Dorsolateral prefrontal cortex (tissue), 122 donors: ENCODE measurements at places on chromosomes 16 and 17.

DNA sequence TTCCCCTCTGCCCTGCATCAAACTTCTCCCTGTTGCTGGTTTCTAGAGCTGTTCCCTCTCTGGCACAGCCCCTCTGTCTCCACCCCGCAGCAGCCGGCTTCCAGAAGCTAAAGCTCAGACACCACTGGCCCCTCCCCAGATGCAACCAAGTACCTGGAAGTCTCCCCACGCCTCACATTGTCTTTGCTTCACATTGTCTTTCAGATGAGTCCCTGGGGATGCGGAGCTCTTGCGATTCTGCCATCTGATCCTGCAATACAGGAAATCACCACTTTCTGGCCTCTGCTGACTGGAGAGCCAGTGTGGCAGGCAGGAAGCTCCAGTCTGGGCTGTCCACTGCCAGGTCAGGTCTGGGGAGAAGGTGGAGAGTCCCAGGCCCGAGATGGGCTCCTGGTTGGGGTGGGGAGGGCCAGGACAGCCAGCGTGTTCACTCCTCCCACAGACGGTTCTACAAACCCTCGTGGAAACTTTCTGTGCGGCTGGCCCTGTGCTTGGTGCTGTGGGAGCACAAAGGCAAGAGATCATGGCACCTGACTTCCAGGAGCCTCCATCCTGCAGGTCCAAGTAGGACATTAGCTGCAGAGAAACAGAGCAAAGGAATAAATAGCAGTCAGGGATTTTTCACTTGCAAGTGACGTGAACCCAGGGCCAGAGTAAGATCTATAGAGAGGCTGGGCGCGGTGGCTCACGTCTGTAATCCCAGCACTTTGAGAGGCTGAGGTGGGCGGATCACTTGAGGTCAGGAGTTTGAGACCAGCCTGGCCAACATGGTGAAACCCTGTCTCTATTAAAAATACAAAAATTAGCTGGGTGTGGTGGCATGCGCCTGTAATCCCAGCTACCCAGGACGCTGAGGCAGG lies 47.9 kb upstream of the MAP3K14 start:
- peak; percentile 14 for DNase-seq

DNA sequence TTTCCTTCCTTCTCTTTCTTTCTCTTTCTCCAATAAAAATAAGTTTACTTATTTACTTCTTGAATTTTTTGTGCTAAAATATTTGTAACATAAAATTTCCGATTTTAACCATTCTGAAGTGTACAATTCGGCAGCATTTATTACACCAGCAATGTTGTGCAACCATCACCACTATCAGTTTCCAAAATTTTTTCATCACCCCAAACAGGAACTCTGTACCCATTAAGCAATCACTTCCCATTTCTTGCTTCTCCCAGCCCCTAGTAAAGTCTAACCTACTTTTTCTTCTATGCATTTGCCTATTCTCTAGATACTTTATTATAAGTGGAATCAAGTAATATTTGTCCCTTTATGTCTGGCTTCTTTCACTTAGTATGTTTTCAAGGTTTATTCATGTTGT lies 2.5 kb upstream of the HP start:
- DNase-seq = no peak

DNA sequence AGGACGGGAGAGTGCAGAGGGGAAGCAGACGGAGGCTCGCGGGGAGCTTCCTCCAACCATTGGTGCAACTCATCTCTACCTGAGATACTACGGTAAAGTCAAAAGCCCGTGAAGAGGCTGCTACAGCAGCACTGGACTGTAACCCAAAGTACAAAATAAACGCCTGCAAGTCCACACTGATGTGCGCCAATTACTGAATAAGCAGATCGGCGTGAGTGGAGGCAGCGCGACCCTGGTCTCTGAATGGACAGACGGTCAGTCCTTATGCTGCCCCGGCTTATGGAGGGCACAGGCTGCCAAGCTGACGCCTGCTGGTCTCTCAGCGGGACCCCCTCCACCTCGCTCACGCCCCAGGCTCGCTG lies 58.5 kb downstream of the LMF1 start:
- no peak for DNase-seq

GRCh38 chr17:77677630-77678029 lies 280.9 kb upstream of the TNRC6C start:
- DNase-seq = no peak

- DNase-seq = no peak
Observed at GRCh38 chr16:69465083-69465721, 40.8 kb downstream of the CYB5B start.

DNA sequence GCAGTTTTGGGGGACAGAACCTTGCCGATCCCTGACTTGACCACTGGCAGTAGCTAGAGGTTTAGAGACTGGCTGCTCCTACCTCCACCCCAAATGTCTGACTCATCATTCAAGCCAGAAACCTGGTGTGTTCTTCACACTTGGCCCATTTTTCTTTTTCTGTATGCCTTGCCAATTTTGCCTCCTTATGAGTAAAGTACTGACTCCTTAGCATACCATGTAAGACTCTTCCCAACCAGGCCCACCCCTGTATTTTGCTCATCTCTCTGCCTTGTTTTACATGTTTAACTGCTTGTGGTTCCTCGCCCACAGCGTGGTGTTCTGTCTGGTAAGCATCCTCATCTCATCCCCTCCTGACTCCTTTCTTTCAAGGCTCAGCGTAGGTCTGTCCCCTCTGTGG lies 37.9 kb downstream of the NUP88 start:
- no peak for DNase-seq

GRCh38 chr17:68840073-68840472 lies 115.1 kb downstream of the ABCA8 start:
- DNase-seq = no peak

DNA sequence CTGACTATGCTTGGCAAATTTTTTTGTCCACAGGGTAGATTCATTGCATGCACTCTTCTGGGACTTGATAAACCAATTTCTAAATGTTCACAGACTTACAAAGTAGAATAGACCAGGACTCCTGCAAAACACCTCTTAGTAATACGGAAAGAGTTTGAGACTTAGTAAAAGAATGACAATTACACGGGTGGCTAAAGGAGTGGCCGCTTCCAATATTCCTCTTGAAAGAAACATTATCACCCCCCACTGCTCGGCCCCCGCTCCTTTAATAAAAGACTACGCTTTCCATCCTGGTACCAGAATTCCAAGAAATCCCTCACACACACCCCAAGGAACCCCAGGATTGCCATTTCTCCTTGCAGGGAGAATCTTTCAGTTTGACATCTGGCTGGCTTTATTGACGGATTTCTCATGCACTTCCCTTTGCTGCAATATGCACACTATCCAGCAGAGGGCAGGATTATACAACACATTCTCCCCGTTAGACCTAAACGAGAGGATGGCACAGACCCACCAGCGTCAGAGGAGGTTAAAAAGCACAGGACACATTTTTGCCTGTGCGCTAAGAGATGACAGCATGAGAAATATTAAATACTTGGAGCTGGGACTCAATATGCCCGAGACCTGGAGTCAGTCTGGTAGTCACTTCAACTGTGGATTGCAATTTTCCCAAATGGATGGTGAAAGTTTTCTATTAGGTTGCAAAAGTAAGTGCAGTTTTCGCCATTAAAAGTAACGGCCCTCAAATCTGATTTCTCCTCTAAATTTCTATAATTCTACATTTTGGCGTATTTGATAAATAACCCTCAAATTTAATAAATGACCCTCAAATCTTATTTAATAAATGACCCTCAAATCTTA lies 46.6 kb upstream of the NUDT7 start:
- no peak for DNase-seq

- DNase-seq = no peak
Observed at GRCh38 chr16:82384949-82385348, 214.9 kb upstream of the MPHOSPH6 start.

DNA sequence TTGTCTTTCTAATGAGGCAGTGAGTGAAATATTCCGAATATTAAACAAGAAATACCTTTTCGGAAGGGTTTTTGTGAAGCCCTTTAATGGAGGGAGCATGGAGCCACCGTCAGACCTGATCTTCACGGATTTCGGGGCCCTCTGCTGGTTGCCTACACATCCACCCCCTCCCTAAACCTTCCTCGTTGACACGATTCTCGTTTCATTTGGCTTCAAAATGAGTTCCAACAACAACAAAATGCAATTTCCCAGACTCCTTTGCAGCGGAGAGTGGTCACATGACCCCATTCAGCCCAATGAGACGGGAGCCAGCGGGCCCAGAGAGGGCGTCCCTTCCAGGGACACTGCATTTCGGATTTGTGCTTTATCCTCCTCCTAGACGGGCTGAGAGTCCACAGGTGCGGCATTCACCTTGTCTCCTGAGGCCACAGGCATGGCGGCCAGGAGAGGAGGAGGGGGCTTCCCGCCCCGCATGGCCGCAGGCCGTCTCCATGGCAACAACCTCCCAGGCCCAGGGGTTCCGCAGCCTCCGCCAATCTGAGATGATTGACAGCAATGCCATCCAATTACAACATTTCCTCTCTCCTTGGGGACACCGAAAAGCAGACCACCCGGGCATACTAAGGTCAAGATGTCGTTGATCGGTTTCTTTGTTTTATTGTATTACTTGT lies 259.8 kb downstream of the C16orf95 start:
- no peak for DNase-seq

GRCh38 chr16:27486760-27487159 lies 63.0 kb downstream of the GTF3C1 start:
- no peak for DNase-seq

- DNase-seq = no peak
Observed at GRCh38 chr17:917391-917811, 62.2 kb downstream of the NXN start.

GRCh38 chr16:19704321-19705145 lies 13.5 kb downstream of the KNOP1 start:
- no peak for DNase-seq

GRCh38 chr17:74738051-74738996 lies 1.3 kb downstream of the RAB37 start:
- DNase-seq = no peak

- no peak for DNase-seq
Observed at GRCh38 chr17:42288803-42289610, 709 bp downstream of the STAT5A start.

- DNase-seq = no peak
Observed at GRCh38 chr16:50501986-50502615, 46.1 kb upstream of the NKD1 start.

DNA sequence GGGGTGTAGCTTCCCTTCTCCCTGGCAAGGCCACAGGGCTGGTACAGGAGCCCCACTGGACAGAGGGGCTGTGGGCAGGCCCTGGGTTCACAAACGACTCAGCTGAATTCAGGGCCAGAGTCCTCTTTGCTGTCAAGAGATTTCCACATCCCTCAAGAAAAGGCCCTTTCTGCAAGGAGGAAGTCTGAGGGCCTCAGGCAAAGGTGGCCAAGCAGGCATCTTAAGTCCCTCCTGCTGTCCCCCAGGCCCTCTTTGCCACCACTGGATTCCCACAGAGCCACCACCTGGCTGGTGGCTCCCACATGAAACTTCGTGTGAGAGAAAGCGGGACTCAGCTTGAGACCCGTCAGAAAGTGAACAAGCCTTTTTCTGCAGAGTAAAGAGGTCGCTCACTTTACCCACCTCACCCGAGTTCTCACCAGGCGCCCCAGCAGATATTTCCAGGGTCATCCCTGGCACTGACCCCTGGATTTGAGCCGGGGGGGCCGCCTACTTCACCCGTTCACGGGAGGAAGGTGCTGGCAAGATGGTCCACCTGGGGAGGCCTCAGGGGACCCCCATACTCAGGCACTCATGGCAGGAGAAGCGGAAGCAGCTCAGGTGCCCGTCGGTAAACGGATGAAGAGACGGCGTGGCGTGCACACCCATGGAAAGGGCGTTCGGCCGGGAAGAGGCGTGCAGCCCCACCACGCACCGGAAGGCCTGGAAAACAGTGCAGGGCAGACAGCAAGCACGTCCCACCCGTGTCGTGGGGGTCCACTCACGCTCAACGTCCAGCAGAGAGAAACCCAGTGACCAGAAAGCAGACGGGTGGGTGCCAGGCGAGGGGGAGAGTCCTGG lies 3.6 kb downstream of the RNF166 start:
- DNase-seq = no peak

GRCh38 chr17:77391668-77392375 lies 251.1 kb downstream of the SEC14L1 start:
- DNase-seq = no peak

DNA sequence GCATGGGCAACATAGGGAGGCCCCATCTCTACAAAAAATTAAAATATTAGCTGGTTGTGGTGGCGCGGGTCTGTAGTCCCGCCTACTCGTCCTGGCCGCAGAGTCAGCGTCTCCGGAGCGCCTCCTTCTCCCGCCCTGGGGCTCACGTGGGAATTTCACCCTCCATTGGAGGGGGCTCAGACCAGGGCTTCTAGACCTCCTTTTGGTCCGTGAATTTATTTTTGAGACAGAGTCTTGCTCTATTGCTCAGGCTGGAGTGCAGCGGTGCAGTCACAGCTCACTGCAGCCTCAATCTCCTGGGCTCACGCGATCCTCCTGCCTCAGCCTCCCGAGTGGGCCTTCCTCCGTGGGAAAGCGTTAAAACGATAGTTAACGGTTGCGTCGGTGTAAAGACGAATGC lies 394 bp upstream of the NME4 start:
- DNase-seq = no peak

GRCh38 chr17:82699551-82699950 lies 1.1 kb upstream of the RAB40B start:
- no peak for DNase-seq

- no peak for DNase-seq
Observed at GRCh38 chr16:63808730-63809129, 1313.1 kb downstream of the CDH11 start.

GRCh38 chr16:50396761-50397535 lies 28.2 kb upstream of the BRD7 start:
- DNase-seq = no peak

GRCh38 chr17:57772774-57773173 lies 27.7 kb upstream of the CCDC182 start:
- DNase-seq = no peak

DNA sequence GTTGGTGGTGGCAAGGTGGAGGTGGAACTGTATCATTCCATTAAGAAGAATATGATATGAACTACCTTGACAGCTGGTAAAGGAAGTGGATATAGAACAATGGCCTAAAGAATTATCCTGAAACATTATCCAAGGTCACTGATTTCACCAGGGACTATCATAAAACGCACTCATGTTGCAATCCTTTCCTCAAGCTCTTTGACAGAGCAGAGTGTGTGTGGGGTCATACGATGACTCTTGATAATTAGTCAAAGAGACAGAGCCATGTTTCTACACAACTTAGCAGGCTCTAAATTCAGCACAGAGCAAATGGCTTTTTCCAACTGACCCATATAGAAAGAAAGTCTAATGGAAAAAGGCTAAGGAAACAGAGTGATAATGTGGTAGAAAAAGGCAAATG lies 126.4 kb upstream of the ANKFN1 start:
- no peak for DNase-seq

GRCh38 chr16:89436366-89436765 lies 54.0 kb downstream of the ANKRD11 start:
- no peak for DNase-seq

DNA sequence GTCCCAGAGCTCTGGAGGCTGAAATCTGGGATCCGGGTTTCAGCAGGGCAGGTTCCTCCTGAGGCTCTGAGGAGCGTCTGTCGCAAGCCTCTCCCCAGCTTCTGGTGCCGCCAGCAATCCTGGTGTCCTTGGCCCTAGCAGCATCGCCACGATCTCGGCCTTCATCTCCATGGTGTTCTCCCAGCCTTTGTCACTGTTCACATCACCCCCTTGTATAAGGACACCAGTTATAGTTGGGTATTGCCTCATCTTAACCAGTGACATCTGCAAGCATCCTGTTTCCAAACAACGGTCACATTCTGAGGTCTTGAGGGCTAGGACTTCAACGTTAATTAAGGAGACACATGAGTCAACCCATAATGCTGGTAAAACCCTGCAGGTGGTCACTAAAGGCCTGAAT lies 2.8 kb upstream of the PPP1R27 start:
- DNase-seq = no peak
